Esophagus squamous epithelium (tissue), 5 donors: ENCODE measurements at places on chromosomes 11 and 22.

DNA sequence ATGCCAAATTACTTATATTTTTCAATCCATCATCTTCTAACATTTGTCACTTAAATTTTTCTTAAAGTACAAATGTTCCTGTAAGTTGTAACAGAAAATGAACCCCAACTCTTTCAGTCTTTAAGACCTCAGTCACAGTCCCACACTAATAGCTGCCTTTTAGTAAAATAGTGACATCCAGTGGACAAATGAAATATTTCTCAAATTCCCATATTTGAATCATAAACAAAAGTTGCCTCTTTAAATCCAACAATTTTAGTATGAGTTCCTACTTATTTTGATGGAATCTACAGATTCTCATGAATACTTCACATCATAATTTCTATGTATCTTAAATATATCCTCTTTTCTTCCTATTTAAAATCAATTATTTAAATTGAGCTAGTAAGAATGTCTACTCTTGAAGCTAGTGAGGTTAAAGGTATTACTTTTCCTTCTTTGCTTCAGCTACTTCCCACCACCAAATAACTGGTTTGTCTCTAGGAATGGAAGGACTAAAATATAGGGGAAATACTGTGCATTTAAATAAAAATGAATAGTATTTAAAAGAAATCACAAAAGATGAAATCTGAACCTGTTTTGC, 9.2 kb downstream of the LIN7C start:
- no peaks in the 10 kb centered on the region for H3K27me3 ChIP-seq
- DNase-seq: no peak
- no peaks in the 10 kb centered on the region for H3K36me3 ChIP-seq
- no peak overlapping the region for H3K27ac ChIP-seq
- H3K4me1 ChIP-seq: peaks cover 36% of the 10 kb centered on the region
- H3K4me3 ChIP-seq: no peak overlapping the region

DNA sequence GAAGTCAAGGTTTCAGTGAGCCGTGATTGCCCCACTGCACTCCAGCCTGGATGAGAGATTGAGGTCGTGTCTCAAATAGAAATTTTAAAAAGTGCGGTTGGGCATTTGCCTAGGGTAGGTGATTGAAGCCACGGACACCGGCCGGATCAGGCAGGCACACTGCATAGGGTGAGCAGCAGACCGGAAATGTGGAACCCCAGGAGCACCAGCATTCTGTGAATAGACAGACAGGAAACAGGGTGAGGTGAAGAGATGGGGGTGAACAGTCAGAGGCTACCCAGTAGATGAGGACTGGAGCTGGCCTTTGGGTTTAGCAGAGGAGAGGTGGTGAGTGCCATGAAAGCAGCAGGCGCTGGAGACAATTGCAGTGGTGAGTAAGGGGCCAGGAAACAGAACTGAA, 43.5 kb downstream of the PPFIA1 start:
- no peak for DNase-seq
- no peaks in the 10 kb centered on the region for H3K27me3 ChIP-seq
- no peaks in the 10 kb centered on the region for H3K4me1 ChIP-seq
- no peak overlapping the region for H3K4me3 ChIP-seq
- H3K36me3 ChIP-seq: no peaks in the 10 kb centered on the region

DNA sequence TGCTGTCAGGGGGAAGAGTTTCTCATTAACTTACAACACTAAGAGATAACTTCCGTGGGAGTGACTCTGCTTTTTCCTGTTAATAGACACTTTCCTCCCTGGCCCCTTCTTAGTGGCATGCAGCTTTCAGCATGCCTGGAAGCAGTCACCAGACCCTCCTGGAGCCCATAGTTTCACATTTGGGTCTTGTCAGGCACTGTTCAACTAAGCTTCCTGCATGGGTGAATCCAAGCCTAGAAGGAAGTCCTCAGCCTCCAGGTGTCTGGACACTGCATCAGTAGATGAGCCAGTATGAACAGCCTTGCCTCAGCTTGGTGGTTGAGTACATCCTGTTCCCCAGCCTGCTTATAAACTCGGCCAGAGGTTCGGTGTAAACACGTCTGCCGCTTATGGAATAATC, 68.1 kb downstream of the PPP6R3 start:
- no peak overlapping the region for H3K4me3 ChIP-seq
- H3K27ac ChIP-seq: no peak overlapping the region
- H3K27me3 ChIP-seq: no peaks in the 10 kb centered on the region

DNA sequence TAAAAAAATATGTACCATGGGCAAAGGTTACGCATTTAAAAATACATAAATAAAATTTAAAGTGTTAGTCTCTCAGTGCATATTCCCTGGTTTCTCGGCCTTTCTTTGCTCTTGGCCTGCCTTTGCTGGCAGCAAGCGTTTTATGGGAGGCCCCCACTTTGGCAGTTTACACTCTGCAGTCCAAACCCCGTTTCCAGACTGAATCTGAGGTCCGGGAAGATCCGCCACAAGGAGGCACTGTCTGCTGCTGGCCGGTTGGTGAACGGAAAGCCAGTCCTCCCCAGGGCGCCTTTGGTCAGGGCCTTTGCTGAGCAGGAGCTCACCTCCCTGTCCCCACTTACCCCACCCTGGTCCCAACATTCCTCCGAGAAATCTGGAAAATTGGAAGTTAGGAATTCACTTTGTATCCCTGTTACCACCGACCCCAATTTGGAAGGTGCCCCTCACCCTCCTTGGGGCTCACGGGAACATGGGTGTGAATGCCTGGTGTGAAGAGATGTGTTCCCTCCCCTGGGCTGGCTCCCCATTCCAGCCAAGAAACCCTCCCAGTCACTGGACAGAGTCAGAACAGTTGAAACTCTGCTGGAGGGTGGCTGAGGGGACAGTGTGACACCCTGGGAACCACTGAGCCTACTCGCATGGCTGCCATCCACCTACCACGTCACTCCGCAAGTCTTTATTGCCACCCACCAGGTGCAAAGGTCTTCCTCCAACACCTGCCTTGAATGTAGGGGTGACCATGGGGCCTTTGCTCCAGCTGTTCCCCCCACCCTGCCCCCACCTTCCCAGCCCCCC, 9.4 kb upstream of the SF1 start:
- H3K4me3 ChIP-seq: no peak overlapping the region
- no peaks in the 10 kb centered on the region for H3K4me1 ChIP-seq
- peaks cover 17% of the 10 kb centered on the region for H3K36me3 ChIP-seq
- no peak overlapping the region for H3K27ac ChIP-seq
- no peaks in the 10 kb centered on the region for H3K27me3 ChIP-seq

DNA sequence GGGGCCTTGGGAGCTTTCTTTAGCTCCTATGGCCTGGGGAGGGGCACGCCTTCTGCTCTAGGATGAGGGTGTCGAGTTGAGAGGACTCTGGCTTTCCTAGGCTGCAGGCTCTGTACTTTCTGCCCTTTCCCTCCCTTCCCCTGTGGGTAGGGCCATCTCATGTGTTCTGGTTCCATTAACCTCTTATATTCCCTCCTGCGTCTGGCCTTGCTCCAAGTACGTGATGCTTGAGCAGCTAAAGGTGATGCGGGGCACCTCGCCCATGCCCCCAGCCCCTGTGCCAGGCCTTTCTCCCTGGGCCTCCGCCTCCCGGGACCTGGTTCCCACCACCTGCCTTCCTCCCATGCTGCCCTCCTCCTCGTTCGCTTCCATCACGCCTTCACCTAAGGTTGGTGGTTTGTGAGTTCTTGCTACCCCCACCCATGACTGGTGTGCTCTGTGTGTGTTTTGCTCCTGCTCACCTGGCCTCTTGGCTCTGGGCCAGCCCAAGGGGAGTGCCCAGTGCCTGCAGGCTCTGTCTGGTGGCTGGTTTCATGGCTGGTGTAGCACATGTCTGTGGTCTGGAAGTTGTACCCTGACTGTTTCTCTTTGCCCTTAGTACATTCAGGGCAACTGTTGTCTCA, 34.1 kb downstream of the PHLDB1 start:
- H3K4me1 ChIP-seq: peaks cover 26% of the 10 kb centered on the region
- no peaks in the 10 kb centered on the region for H3K36me3 ChIP-seq
- H3K27ac ChIP-seq: no peak overlapping the region
- DNase-seq: no peak
- H3K4me3 ChIP-seq: no peak overlapping the region

- H3K36me3 ChIP-seq: peaks cover 36% of the 10 kb centered on the region
- H3K27me3 ChIP-seq: no peaks in the 10 kb centered on the region
- no peak overlapping the region for H3K27ac ChIP-seq
- H3K4me1 ChIP-seq: peaks cover 50% of the 10 kb centered on the region
- DNase-seq: no peak
These were observed 7.5 kb downstream of the CAPN1 start for GRCh38 chr11:65189191-65189590.

GRCh38 chr22:42772647-42773046, 52.0 kb upstream of the A4GALT start:
- H3K27ac ChIP-seq: no peak overlapping the region
- H3K36me3 ChIP-seq: no peaks in the 10 kb centered on the region
- H3K4me3 ChIP-seq: no peak overlapping the region
- H3K27me3 ChIP-seq: no peaks in the 10 kb centered on the region

GRCh38 chr11:101363706-101364275, 220.0 kb downstream of the TRPC6 start:
- H3K4me1 ChIP-seq: no peaks in the 10 kb centered on the region
- no peak overlapping the region for H3K27ac ChIP-seq
- no peak for DNase-seq
- H3K4me3 ChIP-seq: no peak overlapping the region
- no peaks in the 10 kb centered on the region for H3K27me3 ChIP-seq

- no peaks in the 10 kb centered on the region for H3K27me3 ChIP-seq
- no peak overlapping the region for H3K4me3 ChIP-seq
- no peak for DNase-seq
- no peaks in the 10 kb centered on the region for H3K36me3 ChIP-seq
- no peak overlapping the region for H3K27ac ChIP-seq
These were observed 74.2 kb upstream of the IGLL5 start for GRCh38 chr22:22813126-22814075.

GRCh38 chr11:19429108-19429760, 188.5 kb upstream of the E2F8 start:
- H3K4me1 ChIP-seq: no peaks in the 10 kb centered on the region
- no peak overlapping the region for H3K4me3 ChIP-seq
- H3K27ac ChIP-seq: no peak overlapping the region
- no peak for DNase-seq
- H3K36me3 ChIP-seq: no peaks in the 10 kb centered on the region

- no peaks in the 10 kb centered on the region for H3K27me3 ChIP-seq
- H3K36me3 ChIP-seq: no peaks in the 10 kb centered on the region
- H3K4me1 ChIP-seq: peaks cover 20% of the 10 kb centered on the region
- no peak overlapping the region for H3K4me3 ChIP-seq
- H3K27ac ChIP-seq: peak overlapping the region; percentile 73
- no peak for DNase-seq
These were observed 79.2 kb upstream of the GRIK4 start for GRCh38 chr11:120432056-120433018.

DNA sequence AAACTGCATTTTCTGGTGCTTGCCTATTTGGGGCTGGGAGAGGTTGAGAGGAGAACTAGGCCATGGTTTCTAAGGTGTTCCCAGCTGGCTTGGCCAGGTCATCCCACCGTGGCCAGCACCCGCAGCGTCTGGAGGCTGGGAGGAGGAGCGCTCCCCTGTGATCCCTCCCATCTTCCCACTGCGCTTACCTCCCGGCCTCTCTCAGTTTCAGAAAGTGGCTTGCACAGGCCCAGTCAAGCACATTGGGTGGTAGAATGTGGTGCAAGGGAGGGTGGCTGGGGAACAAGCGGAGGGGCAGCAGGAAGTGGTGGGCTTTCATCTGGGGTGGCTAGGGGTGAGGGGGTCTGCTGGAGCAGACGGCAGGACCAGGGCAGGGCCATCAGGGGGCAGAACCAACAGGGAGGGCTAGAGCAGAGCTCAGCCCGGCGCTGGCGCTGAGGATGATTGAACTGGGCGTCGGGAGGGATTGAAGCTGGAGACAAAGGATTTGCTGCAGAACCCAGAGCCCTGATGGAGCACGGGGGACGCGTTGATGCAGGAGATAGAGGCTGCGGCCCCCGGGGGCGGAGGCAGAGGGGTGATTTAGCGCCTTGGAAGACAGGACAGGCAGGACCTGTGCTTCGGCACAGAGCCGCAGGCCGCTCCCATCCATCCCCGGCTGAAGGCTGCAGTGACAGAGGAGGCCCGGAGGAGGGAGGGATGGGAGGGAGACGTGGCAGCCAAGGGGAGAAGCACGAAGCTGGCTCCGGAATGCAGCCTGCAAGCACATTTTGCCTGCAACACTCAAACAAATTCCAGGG, 76.0 kb downstream of the TRIM29 start:
- no peak overlapping the region for H3K27ac ChIP-seq
- no peak overlapping the region for H3K4me3 ChIP-seq
- no peaks in the 10 kb centered on the region for H3K27me3 ChIP-seq
- H3K4me1 ChIP-seq: peaks cover 47% of the 10 kb centered on the region
- H3K36me3 ChIP-seq: no peaks in the 10 kb centered on the region

GRCh38 chr11:33885338-33886005, 6.4 kb downstream of the LMO2 start:
- H3K4me3 ChIP-seq: no peak overlapping the region
- H3K27ac ChIP-seq: no peak overlapping the region
- no peak for DNase-seq
- no peaks in the 10 kb centered on the region for H3K36me3 ChIP-seq

GRCh38 chr11:122672892-122673291, 17.4 kb downstream of the UBASH3B start:
- no peak for DNase-seq
- H3K27ac ChIP-seq: no peak overlapping the region
- H3K4me1 ChIP-seq: no peaks in the 10 kb centered on the region
- H3K36me3 ChIP-seq: no peaks in the 10 kb centered on the region

DNA sequence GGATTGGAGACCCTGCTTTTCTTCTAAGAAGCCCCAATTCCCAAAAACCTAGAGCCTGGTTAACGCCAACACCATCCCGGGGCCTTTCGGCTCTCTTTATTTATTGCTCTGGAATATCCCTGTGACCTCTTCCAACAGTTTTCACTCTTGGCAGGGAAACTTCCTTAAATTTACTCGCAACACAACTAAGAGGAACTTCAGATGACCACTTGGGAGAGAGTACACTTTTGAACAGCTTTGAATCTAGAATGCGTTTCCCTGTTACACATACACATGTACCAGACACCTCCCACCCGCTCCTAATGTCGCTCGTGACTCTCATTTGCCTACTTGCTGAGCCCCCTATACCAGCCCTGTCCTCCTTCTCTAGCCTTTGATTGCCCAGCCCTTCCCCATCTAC, 19.4 kb downstream of the TUBA8 start:
- no peaks in the 10 kb centered on the region for H3K36me3 ChIP-seq
- no peaks in the 10 kb centered on the region for H3K27me3 ChIP-seq
- H3K27ac ChIP-seq: no peak overlapping the region
- H3K4me1 ChIP-seq: no peaks in the 10 kb centered on the region

DNA sequence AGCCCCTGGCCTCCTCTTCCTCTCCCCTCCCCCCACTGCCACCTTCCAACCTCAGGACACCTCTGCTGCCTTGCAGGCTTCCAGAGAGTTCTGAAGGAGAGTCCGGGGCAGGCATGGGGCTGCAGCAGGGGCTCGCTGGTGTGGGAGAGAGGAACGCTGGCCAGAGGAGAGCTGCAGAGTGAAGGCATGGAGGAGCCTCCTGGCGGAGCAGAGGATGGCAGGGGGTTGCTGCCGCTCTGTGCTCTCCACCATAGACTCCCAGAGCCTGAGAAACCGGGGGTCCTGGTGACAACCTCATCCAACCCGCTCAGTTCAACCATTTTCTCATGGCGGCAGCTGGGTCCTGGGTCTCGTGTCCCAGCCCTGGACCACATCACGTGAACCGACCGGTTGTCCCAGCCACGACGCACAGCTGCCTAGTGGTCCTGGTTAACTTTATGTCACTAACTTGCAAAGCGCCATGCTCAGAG, 17.5 kb downstream of the MRGPRG start:
- H3K4me3 ChIP-seq: no peak overlapping the region
- H3K4me1 ChIP-seq: peaks cover 8% of the 10 kb centered on the region
- DNase-seq: no peak
- no peaks in the 10 kb centered on the region for H3K36me3 ChIP-seq
